ENCODE measurements at places on chromosomes 4 and X.

DNA sequence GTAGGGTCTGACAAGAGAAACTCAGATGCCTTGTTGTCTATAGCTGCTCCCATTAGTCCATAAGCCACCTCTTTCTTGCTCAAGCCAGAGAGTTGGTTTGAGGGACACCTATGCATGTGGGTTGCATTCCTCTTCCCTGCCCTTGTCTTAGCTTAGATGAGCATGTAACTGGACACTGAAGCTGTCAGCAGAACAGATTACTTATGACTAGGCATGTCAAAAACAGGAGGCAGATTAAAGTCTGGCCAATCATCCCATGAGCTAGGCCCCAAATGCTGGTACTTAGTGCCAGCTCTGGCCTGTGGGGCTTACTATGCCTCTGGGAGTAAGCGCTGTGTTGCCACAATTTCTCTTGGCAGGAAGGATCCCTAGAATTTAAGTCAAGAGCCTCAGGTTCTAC lies 215.2 kb downstream of the AR start:
- DNase-seq: no peak

DNA sequence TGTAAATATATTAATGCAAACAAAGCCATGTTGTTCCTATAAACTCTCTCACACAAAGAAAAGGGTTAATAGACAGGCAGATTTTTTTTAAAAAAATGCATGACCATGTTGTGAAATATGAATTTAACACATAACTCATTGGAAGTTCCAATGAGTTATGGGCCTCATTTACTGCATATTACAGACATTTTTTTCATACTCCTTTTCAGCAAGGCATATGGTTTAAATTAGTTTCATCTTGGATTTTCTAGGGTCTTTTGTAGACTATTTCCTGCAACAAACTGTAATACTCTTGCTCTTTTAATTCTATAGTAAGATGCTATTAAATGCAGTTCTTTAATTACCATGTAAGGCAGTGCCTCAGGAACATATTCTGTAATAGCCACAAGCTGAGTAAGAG lies 323.1 kb downstream of the GBA3 start:
- no peak for DNase-seq

GRCh38 chr4:142581881-142582280 lies 264.2 kb downstream of the INPP4B start:
- no peak for DNase-seq

GRCh38 chrX:153638041-153638371 lies 9.0 kb upstream of the DUSP9 start:
- no peak for DNase-seq

DNA sequence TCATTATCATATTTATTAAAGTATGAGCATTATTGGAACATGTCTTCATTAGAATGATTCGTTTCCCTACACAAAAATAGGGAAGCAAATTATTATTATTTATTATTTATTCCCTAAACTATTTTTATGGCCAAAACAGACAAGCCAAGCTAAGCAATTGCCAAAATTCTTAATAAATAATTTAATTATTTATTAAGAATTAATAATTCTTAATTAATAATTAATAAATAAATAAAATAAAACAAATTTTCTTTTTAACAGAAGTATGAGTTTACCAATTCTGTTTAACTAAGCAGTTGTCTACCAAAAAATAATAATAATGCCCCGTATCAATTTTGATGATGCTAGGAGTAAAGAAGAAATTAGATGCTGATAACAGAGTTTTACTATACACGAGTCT lies 1080.8 kb upstream of the AGA start:
- no peak for DNase-seq

- DNase-seq: no peak
Measured at GRCh38 chr4:128371001-128371777, 83.6 kb upstream of the PGRMC2 start.

DNA sequence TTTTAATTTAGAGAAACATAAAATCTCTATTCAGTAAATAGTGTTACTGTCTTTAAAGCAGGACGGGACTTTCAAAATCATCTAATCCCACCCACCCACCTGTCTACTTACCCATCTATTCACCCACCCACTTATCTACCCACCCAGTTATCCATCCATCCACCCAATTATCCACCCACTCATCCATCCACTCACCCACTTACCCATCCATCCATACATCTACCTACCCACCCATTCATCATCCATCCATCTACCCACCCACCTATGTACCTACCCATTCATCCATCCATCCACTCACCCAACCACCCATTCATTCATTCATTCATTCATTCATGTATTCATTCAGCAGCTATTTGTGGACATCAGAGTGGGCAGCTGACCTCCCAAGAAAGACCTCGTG lies 30.6 kb downstream of the MAN2B2 start:
- DNase-seq: no peak

DNA sequence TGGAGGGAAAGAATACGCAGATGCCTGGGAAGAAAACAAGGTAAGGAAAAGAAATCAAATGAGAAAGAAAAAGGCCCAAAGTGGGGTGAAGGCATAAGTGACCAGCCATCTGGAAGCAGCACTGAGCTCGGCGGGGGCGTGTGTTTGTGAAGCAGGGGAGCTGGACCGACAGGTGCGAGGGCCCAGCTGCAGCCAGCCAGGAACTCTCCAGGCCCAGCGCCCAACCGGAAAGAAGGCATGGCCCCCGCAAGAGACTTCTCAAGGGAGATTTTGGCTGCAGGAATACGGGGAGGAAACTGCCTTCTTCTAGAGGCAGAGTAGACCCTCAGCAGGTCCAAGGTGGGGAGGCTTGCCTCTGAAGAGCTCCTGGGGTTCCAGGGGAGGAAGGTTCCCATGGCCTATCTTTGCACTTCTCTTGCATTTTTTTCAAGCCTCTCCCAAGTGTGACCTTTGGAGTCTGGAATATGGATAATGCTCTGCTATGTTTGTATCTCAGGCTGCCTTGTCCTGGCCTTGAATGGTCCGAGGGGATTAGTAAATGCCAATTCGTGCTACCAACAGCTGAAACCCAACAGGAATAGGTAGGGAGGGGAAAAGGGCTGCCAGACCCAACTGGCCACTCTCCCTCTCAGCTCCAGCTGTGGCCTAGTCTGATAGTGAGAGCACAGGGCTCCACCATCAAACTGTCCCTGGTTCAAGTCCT lies 10.8 kb upstream of the CITED1 start:
- no peak for DNase-seq

DNA sequence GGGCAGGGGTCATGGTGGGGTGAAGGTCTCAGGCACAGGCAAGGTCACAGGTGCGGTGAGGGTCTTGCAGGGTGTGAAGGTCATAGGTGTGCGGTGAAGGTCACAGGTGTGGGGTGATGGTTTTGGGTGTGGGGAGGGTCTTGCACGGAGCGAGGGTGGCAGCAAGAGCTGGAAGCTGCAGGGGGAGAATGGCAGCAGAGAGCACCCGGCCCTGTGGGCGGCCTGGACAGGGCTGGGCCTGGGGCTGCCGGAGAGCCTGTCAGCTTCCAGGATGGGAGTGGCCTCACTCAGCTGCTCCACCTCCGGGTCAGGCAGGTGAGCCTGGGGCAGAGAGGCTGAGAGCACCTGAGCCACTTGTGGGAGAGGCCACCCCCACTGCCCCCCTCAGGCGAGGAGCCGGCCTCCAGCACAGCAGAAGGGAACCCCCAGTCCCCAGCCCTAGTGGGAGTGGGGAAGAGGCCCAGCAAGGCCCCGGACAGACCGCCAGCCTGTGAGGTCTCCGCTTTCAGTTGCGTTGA lies 1.5 kb downstream of the MSANTD1 start:
- DNase-seq: no peak

DNA sequence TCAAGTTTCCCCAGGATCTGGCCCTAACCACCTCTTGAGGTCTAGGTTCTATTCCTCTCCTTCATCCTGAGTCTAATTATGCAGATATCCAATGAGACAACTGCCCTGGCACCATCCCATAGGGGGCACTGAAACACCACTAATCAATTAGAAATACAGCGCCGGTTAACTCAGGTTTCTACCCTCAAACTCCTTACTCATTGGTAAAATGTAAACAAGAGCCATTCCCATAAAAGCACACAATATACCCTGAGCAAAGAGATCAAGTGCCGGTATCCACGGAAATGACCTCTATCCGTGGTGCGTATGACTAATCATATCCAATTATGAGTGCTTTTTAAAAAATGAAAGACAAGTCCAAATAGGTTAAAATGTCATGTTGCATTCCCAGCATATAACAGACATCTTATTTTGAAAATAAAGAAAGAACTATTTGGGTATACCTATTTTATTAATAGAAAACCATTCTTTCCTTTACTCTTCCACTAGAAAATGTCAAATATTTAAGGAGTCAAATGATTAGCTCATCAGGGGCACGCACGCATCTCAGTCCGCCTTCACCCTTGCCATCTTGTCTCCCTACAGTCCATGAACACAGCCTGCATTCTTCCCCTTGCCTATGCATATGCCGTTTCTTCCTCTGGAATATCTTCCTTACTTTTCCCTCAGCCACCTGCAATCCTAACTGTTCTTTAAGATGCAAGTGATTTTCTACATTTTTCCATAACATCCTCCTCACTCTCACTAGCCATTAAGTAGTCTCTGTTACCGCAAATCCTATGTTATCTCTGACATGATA lies 141.1 kb downstream of the MAML3 start:
- no peak for DNase-seq

GRCh38 chrX:74422576-74423288 lies 1.4 kb downstream of the SLC16A2 start:
- DNase-seq: no peak

- no peak for DNase-seq
Measured at GRCh38 chr4:160877087-160877790, 1286.6 kb downstream of the FSTL5 start.

DNA sequence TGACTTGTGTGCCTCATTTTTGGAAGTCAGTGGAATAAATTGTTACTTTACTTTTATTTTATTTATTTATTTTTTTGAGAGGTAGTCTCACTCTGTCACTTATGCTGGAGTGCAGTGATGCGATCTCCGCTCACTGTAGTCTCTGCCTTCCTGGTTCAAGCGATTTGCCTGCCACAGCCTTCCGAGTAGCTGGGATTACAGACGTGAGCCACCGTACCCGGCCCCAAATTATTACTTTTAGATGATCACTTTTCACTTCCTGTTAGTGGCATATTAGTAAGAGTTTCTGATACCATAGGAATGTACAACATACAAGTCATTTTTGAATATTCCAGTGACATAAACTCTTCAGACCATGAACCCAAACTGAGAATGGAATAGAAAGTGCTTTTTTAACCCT lies 611.0 kb upstream of the MAGEB2 start:
- no peak for DNase-seq

DNA sequence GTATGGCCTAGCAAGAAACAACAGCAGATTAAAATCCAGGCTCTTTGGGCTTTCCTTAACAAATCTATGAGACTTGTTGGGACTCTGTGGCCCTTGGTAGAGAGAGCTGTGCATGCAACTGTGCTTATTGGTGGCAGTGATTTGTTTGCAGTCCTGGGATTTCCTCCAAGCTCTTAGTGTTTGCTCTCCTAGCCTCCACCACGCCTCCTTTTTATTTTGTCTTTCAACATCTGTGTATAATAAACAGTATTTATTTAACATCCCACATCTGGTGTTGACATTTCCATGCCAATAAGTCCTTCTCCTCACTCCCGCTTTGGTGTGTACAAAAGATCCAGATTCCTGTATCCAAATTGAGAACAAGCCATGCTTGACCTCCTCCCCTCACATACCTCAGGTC lies 3.1 kb downstream of the TNMD start:
- no peak for DNase-seq

GRCh38 chr4:89324671-89325070 lies 17.1 kb upstream of the GPRIN3 start:
- DNase-seq: no peak

DNA sequence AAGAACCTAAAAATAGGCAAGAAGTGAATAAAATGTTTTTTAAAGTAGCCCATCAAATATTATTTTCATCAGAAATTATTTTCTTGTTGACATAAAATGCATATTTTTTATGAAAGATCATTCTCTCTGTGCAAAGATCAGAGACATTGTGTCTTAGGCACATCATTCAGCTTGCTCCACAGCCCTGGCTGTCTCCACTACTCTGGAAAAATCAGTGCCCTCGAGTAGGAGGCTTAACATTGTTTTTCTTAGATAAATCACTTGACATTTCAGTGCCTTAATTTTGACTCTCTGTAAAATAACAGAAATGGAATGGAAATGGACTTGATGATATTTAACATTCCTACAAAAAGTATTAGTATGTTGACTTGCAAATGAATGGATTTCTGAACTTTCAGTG lies 77.9 kb downstream of the FAT4 start:
- DNase-seq: no peak

GRCh38 chr4:27327421-27328181 lies 467.0 kb downstream of the STIM2 start:
- DNase-seq: no peak

DNA sequence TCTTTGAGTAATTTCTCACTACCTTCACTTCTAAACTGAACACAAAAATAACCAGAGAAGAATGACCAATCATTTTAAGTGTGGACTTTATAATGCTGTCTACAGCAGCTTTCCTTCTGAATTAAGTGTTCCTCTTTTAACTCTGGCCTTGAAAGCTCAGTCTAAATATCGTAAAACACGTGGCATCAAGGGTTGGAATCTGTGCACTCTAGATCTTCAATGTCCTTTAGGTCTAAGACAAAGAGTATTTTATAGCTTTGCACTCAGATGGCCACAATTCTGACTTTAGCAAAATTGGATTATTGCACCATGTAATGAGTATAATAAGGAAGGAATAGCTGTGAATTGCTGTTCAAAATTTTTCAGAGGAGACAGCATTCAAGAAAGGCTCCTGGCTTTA lies 197.1 kb upstream of the UGT8 start:
- DNase-seq: no peak

DNA sequence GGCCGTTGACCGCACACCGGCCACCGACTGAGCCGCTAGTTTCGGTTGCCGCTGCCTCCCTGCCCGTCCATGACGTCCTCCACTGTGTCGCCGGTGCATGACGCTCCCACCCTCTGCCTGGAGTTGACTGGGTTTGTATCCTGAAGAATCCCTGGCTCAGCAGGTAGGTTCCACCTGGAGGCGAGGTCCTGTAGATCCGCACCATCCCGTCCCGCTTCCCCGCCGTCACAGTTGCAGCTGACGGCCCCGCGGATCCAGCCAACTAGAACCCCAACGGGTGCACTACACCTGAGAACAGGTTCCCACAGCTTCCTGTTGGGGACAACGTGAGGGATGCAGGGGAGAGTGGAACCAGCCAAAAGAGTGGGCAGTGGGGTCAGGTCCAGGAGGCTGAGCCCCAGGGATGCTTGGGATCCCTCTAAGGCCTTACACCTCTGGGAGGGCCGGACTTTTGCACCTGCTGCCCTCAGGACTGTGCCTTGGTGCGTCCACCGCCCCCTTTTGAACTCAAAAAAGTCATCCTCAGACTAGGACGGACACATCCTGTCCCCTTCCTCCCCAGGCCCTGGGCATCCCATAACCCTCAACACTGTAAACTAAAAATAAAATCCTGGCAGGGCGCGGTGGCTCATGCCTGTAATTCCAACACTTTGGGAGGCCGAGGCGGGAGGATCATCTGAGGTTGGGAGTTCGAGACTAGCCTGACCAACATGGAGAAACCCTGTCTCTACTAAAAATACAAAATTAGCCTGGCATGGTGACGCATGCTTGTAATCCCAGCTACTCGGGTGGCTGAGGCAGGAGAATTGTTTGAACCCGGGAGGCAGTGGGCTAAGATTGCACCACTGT lies 1.1 kb upstream of the SLBP start:
- DNase-seq: no peak

GRCh38 chr4:67576538-67576937 lies 18.0 kb downstream of the STAP1 start:
- no peak for DNase-seq

Data from spinal cord (tissue), 10 donors.